ENCODE measurements at places on chromosomes 1 and 21. TPM values are rescaled to one million over a fixed set of nuclear protein-coding genes. Genes with fewer than 3 reads are reported as not detected.

GRCh38 chr1:44084998-44085675, 33.5 kb upstream of the KLF17 start:
- no peak for DNase-seq

DNA sequence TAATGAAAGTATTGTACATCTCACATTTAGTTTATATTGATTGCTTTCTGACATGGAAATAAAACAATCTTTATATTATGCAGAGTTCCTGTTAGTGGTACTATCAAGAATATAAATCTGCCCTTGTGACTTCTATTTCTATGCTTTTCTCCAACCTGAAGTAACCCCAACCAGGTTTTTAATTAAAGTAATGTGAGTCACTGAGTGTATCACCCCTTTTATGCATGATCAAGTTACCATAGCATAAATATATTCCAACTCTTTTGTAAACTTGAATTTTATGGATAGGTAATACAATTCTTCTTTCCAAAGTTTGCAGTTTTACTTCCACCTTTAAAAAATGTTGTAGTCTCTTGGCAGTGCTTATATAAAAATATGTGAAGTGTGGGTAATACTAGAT, 532.3 kb downstream of the USP25 start:
- DNase-seq = no peak

The MMEL1 gene
- total RNA-seq = not detected

DNA sequence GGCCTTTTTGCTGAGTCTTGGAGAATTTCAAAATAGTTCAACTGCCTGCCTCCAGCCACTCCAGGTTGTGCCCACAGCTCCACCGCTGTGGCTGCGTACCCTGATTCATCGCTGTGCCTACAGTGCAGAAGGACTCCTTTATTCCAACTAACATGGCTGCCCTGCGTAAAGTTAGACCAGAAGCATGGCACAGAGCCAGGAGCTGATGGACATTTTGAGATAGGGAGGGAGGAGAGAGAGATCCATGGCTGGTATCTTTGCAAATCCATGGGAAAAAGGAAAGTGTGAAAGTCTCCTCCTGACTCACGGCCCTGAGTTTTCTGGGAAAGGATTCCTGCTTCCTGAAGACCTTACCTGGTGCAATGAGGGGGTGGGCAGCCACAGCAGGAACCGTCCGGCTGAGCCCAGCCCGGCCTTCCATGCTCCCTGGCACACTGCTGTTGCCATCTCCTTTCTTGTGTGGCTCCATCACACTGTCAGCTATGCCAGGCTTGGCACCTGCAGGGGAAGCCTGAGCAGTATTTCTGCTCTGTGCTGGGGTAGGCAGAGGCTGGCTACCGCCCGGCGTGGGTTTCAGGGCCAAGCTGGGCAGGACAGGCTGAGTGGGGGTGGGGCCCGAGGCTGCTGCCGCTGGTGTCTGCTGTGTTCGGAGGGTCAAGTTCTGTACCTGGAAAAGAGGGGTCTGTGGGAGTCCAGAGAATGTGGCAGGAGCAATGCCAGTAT, 46.0 kb upstream of the A3GALT2 start:
- DNase-seq = no peak

DNA sequence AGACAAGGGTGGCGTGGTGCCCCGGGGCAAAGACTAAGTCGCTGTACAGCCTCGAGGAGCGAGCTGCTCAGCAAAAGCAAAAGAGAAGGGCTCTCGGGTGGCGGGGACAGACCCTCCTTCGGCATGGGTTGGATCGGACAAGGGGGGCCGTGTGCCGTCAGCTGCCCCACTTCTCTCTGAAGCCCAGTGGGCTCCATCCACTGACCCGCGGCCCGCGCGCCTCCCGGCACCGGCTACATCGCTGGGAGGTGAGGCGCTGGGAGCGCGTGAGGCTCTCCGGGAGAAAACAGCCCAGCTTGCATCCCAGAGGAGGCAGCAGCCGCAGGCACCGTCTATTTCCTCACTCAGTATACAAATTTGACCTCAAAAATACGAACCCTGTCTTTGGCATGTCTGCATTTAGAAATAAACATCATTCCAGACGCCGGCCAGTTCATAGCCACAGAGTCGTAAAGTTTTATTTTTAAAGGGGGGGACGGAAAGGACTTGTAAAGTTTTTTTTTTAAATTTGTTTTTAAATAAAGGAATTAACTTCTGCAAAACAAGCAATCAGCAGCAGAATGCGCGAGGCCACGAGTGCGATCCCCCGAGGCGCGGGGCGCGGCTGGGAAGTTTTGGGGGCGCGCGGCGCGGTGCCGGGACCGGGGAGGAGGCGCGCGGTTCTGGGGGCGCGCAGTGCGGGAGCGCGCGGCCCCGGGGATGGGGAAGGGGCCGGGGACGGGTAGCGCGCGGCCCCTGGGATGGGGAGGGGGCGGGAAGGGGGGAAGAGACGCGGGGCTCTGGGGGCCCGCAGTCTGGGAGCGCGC, 689 bp upstream of the GPR137B start:
- peak; percentile 49 for DNase-seq

DNA sequence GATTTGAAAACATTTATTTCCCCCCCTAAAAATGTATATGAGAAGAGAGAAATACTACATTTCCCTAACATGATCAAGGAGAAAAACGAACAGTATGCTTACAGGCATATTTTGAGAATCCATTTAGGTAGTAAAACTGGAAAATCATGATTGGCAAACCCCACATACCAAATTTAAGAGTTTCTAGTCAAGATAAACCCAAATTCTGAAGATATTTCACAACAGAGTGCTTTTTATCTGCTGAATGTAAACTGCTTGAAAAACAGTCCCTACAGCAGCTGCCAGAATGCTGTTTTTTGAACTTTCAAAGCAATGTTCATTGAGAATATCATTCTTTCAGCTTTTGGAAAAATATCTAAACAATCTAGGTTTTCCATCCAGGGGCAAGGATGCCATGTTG, 31.0 kb downstream of the ASH1L start:
- DNase-seq = no peak

The SMIM1 gene
- total RNA-seq = 2.1 TPM

DNA sequence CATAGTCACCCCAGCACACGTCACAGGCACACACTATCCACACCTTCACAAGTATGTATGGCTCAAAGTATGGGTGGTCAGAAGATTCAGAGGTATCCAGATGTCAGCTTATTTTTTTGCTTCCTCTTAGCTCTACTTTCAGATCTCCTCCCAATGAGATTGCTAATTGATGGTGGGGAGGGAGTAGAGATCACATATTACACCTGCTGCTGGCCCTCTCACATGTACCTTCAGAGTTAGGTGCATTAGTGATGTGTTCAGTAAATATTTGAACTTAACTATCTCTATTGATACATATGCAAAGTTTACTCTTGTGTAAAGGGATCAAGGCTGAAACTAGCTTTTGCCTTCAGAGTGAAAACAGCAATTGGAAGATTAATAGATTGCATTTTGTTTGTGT, 262.6 kb downstream of the PCP4 start:
- no peak for DNase-seq

The DPT gene
- total RNA-seq = not detected

DNA sequence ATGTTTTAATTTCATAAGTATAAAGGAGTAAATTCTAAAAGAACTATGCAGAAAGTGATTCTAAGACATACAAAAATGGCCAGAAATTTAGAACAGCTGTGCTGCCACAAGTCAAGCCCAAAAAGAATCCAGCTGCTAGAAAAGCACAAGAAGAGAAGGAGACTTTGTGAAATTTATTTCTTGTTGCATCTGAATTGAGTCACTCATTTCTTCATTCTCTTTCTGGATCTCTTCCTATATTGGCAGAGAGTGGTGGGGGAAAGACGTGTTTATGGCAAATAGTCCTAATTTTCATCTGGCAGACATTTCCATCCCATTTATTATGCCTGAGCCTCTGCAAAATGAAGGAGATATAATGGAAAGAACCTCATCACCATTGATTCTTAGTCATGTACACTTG, 139.6 kb upstream of the CTTNBP2NL start:
- DNase-seq = no peak

The KCNT2 gene
- 7.1 TPM for total RNA-seq

- no peak for DNase-seq
Observed at GRCh38 chr1:238487931-238488330, 597.2 kb upstream of the ZP4 start.

The FOXD2 gene
- 0.15 TPM for total RNA-seq

The RIMS3 gene
- 5.4 TPM for total RNA-seq

- peak; percentile 67 for DNase-seq
Observed at GRCh38 chr1:235513495-235514366, 9.5 kb upstream of the B3GALNT2 start.

The CSTB gene
- 66.5 TPM for total RNA-seq

GRCh38 chr1:172801771-172802322, 142.9 kb downstream of the FASLG start:
- DNase-seq = no peak

DNA sequence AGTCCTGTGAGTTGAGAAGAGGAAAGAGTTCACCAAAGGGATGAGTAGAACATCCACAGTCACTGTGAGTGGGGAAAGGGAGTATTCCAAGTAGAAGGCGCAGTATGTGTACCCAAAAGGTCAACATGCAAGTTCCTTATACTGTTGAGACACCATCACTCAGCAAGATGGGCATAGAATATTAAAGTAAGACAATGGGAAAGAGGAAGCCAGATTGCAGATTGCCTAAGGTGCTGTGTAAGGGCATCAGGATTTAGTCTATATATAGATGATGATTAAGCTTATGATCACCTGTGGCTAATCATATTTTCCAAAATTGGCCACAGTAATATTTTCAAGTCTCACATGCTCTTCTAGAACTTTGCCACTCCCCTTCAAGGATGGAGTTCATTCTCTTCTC, 120.1 kb upstream of the CAMK1G start:
- DNase-seq = no peak

- no peak for DNase-seq
Observed at GRCh38 chr1:198901266-198901665, 262.4 kb downstream of the PTPRC start.

DNA sequence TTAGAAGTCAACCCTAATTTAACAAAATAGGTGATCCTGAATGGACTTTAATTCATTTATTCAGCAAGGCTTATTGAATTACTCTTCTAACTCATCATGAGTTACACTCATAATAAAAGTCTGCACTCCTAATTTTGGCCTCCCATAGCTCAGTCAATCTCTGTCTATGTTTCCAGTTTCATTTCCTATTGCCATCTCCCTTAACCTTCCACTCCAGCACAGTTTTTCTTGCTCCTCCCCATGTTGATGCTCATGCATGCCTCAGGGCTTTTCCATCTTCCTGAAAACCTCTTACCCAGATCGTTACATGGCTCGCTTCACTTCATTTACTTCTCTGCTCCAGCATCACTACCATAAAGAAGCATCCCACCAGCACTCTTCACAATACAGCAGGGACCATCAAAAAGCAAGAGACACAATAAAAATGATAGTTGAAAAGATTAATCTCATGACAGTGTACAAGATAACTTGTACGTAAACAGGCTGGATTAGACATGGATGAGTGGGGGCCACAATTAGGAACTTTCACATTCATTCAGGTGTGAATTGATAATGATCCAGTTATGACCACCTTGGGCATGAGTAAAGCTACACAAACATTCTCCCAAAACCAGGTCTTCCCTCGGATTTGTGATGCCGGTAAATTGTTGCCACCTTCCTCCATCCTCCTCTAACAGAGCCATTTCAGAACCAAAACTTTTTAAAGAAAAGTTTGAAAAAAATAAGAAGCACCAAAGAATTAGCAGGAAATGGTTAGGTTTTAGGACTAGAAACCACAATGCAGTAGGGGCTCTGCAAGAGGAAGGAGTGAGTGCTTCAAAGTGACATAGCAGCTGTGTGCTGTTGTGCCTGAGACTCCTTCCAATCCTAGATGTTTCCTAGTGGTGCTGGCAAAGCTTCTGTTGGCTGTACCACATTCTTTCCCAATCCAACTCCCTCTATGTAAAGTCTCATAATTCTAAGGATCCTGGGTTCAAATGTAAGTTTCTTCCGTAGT, 89.8 kb downstream of the OLFML2B start:
- no peak for DNase-seq

DNA sequence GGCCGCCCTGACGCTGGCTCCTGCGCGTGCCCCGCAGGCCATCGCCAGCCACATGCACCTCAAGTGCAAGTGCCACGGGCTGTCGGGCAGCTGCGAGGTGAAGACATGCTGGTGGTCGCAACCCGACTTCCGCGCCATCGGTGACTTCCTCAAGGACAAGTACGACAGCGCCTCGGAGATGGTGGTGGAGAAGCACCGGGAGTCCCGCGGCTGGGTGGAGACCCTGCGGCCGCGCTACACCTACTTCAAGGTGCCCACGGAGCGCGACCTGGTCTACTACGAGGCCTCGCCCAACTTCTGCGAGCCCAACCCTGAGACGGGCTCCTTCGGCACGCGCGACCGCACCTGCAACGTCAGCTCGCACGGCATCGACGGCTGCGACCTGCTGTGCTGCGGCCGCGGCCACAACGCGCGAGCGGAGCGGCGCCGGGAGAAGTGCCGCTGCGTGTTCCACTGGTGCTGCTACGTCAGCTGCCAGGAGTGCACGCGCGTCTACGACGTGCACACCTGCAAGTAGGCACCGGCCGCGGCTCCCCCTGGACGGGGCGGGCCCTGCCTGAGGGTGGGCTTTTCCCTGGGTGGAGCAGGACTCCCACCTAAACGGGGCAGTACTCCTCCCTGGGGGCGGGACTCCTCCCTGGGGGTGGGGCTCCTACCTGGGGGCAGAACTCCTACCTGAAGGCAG, 23.4 kb upstream of the ARF1 start:
- DNase-seq = no peak

DNA sequence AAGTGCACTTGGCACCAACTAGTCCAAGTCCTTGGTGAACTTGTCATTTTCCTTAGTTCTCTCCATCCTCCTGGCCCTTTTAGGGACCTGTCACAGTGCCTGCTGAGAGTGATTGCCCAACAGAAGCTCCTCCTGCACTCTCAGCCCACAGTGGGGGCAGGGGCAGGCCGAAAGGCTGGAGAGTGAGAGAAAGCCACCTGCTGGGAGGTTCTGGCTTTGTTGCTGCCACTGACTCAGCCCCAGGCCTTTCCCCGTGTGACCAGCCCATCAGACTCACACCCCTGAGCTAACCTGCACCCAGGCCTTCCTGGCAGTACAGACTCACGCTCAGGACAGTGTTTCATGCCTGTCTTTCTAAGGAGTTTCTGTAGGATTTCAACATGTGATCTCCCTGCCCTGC, 17.1 kb upstream of the PROK1 start:
- peak; percentile 30 for DNase-seq

The PLA2G2F gene
- not detected for total RNA-seq

Data from endothelial cell (in vitro differentiated cells).